ENCODE measurements at places on chromosomes 16 and 17.

DNA sequence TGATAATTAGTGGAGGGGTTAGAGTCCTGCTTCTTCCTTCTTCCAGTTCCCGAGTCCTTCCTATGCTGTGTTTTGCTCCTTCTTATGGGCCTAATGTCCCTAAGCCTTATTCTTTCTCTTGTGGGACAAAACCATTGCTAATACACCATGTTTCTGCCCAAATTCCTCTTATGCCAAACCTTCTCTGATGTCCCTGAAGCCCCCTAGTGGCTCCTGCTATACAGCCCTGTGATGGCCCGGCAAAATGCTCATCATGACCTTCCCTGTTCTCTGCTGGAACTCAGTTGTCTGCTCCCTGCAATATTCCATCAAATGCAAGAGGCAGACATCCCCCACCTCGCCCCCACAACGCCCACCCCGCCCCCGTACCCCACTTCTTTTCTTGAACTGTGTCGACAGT lies 171.6 kb downstream of the CDH11 start:
- no peak for DNase-seq

DNA sequence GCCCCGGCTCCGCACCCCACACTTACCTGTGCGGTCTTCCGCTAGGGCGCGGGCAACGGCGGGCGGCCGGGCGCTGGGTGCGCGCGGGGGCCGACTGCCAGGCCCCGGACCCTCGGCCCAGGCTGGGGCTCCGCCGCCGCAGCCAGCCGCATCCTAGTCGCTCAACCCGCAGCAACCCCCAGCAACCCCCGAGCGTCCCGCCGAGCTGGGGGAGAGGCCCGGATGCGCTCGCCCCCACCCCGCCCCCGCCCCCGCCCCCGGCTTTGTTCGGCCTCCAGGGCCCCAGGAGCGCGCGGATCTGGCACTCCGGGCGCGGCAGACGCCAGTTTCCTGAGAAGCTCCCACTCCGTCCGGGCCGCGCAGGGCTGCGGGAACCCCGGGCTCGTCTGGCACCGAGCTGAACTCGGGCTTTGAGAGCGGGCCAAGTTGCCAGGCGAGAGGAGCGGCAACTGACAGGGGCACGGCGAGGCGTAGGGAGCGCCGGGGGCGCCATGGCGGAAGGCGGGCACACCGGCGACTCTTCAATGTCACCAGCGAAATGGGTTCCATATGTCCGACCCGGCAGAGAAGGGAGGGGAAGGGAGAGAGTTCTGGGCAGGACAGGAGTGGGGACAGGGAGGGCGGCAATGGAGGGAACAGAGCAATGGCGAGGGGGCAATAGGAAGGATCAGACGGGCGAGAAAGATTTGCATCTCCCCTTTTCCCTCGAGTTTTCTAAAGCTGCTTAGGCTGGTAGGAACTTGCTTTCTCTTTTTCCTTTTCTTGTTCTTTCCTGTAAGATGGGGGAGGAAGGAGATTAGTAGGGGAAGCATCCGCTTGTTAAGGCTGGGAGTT lies 13.7 kb downstream of the HOXB4 start:
- DNase-seq = no peak

DNA sequence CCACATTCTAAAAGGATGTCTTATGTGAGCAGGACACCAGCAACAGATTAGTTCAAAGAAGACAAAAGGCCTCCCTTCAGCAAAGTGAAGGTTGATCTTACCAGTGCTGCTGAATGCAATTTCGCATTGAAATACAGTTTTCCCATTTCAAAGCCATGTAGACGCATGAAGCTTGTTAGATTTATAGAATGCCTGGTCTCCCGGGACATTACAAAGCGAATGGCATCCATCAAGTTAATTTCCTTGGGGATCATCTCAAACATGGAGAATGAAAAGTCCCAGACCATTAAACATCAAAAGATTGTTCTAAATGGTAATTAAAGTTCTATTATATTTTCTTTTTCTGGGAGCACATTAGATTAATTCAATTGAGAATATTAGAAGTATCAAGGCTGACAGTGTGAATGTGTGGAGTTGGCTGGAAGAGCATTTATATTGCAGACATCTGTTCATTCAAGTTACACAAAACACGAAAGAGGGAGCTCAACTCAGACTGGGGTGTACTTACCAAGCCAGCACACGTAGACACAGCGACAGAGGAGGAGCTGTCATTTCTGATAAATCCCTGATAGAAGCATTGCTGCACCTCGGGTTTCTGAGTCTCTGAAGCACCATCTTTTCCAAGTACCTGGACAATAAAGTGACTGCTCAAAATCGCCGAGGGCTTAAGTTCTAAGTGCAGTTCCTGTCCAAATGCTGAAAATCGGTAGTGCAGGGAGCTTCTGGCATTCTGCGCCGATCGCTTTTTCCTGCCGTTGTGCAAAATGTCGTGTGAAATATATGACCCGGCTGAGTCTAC lies 3.8 kb downstream of the ADAMTS18 start:
- no peak for DNase-seq

DNA sequence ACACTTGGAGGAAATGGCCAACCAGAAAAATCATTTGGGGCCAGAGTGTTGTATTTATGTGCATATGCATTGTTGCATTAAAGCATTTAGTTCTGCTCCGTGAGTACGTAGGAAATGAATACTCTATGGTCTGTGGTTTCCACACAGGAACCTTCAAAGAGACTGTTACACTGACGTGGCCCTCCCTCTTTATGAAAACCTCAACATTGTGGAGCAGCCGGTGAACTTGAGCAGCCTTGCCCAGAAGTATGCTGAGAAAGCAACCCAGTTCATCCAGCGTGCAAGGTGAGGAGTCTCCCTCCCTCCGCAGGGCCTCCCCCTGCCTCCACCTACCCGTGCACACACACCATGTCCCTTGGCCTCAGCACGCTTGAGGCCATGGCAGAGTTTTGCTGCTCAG lies 65.2 kb downstream of the ARSG start:
- peak; percentile 40 for DNase-seq

GRCh38 chr17:77874303-77875050 lies 84.0 kb upstream of the TNRC6C start:
- no peak for DNase-seq

DNA sequence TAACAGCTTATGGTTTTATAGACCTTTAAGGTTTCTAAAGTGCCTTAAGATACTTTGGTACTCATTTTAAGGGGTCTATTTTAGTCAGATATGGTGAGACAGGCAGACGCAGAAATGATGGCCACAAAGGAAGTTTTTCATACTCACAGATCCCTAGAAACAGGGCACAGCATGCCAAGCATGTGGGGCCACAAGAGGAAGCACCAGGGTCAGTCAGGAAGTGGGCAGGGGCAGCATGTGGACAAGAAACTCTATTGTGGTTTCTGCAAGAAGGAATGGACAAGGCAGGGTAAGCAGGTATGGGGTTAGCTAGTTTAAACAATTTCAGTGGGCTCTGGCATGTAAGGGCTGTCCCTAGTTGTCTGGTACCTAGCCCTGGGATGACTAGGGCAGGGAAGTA lies 8.5 kb downstream of the EFCAB3 start:
- no peak for DNase-seq

- DNase-seq = peak; percentile 57
These were observed 32.6 kb upstream of the TAC4 start for GRCh38 chr17:49880291-49881053.

DNA sequence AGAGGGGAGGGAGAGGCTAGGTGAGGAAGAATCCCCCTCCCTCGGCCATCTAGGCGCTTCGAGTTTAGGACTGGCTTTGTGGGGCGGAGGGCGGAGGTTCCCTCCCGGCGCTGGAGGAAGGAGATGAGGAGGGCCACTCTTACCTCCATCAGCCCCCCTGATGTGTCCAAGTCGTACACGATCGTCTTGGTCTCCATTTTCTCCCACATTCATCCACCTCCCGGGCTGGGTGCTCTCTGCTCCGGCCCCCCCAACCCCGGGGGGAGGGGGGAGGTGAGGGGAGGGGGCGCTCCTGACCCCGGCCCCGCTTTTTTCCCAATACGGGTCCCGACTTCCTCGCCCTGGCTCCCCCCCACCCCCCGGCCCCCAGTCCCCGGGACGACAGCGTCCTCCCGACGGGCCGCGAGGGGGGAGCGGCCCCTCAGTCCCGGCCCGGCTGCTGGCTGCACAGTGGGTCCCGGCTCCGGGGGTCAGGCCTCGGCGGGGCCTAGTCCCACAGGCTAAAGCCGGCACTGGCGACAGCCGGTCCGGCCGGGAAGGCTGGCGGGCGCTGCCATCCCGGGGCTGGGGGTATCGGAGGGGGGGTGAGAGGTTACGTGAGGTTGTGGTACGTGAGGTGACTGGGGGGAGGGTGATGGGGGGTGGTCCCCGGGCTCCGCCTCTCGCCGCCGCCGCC lies 428 bp downstream of the PHF12 start:
- DNase-seq = no peak

All from stimulated activated CD8-positive, alpha-beta memory T cell treated with anti-CD3 and anti-CD28 coated beads, Interleukin-4, amount 100 ng/mL, for 24 hours (primary cell).